Fibroblast of skin of left quadriceps (primary cell): ENCODE measurements at places on chromosomes 3 and 15.

GRCh38 chr3:27577504-27577903 is 93.3 kb upstream of the SLC4A7 start:
- DNase-seq = no peak

DNA sequence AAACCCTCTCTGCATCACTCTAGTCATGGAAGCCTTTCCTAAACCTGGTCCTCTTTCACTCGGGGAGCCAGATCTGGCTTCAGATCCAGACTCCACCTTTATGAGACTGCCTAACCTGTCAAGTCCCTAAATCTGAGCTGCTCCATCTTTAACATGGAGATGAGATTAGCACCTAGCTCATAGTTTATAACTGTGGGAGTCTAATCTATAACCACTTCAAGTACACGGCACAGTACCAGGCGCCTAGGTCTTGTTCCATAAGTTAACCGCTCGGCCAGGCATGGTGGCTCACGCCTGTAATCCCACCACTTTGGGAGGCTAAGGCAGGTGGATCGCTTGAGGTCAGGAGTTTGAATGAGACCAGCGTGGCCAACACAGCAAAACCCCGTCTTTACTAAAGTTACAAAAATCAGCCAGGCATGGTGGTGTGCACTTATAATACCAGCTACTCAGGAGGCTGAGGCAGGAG is 30.3 kb downstream of the TPM1 start:
- DNase-seq = no peak

- DNase-seq = no peak
Measured at GRCh38 chr3:196968233-196969133, at the start of gene PIGZ. TSS of gene PIGZ (minus strand) at chr3:196968833. CDS start at chr3:196952031, 16,802 bp downstream.

- no peak for DNase-seq
Measured at GRCh38 chr15:31452595-31453557, 126.2 kb downstream of the KLF13 start.

- DNase-seq = no peak
Measured at GRCh38 chr3:34263101-34263621, 464.7 kb downstream of the PDCD6IP start.

DNA sequence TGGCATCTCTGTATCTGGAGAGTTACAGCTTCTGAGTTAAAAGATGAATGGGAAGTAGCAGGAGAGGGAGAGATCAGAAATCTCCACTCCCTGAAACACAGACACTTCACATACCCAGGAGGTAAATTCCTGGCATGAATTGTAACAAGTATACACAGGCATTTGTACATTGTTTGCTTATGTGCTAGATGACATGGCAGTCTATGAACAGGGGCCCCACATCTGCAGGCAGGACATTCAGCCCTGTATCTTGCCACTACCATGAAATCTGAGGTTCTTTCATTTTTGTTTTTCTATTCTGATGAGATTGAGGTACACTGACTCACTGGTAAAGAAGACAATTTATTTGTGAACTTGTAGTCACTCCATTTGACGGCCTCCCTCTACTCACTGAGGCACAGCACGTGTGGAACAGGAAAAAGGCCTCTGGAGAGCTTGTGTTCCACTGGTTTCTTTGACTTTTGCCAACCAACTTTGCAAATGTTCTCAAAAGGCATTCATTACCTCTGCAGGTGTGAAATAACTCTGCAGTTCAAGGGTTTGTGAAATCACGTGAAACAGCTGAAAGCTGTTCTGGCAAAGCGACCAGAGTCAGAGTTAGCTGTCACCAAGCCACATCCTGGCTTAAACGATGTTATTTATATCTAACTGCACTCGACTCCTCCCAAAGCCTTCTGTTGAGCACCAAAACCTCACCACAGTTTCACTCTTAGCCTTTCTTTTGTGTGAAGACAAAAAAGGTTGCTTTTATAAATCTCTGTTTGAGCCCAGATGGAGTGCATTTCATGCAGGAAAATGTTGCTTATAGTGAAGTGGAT is 401.3 kb upstream of the CFAP20DC start:
- no peak for DNase-seq

DNA sequence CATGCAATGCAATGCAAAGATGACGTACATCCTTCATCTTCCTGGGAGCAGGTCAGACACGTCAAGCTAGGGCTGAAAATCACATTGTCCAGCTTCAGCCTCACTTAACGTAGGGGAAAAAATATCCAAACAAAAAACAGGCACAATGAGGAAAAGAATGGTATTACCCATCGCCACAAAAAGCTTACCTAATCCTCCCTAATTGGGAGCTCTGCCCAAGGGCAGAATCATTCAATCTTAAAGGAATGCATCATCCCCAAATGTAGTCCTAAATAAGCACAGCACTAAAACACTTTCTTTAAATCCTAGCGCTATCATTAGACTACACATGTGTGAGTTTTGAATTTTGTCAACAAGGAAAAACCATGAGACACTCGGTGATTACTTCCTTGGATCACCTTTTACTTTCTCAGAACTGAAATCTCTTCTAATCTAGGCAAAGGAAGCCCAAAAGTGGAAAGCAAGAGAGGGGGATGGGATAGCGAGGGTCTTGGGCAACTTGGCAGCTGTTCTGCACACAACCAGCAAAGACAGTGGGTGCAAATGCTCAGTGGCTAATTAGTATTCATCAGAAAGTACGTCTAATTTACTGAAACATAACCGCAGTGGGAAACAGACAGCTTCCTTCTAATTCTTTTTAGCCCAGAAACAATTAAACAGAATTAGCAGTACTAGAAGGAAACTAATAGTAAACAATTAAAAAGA is 87.4 kb downstream of the ADAMTS9 start:
- no peak for DNase-seq

DNA sequence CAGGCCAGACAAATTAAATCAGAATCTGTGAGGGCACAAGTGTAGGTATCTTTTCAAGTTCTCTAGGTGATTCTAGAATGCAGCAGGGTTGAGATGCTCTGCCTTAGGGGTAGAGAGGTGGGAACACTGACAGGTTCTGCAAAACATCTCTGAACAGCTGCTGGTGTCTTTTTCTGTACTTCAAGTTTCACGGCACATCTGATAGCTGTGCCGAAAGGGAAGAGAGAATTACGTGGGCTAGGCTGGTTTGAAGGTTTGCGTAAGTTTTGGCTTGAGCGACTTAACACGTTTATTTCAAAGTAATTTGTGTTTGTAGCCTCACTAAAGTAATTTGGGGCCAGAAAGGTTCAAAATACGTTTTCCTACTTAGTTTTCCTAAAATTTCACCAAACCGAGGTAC is 22.5 kb downstream of the PXK start:
- no peak for DNase-seq

DNA sequence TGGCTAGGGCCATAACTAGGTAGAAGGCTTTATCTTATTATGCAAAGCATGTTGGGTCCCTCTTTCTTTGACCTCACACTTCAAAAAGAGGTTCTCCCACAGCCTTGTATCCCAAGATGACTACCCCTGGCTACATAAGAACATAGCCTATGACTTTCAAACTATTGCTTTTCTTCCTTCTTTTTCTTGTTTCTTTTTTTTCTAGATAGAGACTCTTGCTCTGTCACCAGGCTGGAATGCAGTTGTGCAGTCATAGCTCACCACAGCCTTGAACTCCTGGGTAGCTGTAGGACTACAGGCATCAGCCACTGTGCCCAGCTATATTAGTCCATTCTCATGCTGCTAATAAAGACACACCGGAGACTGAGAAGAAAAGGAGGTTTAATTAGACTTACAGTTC is 47.2 kb downstream of the DIPK2A start:
- peak; percentile 53 for DNase-seq

DNA sequence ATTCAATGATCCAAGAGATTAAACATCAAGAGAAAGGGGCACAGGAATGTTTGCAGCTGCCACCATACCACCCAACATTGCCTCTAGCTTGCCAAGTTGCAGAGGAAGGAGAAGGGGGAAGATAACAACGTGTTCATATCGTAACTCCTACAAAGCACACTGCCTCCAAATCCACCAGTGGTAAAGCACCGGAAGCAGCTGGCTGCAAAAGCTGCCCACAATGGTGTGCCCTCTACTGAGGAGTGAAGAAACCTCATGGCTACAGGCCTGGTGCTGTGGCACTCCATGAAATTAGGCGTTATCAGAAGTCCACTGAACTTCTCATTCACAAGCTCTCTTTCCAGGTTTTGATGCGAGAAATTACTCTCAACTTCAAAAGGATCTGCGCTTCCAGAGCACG is 263.9 kb upstream of the STT3B start:
- no peak for DNase-seq

DNA sequence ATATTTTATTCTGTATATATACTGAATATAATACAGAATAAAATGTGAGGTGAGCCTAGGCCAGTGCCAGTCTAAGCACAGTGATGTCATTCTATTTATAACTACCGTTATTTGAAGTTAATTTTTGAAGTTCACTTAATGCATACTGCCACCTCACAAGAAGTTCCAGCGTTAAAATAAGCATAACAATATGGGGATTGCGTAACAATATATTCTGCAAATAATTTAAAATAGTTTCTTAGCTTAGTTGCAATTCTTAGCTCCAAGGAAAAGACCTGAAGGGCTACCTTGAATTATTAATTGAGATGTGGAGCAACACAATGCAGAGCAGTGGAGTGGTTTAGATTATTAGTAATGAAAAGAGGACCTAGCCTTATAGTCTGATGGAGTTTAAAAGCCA is 390.5 kb upstream of the ROBO1 start:
- no peak for DNase-seq
